Gastrocnemius medialis (tissue), 4 donors: ENCODE measurements at places on chromosomes 12 and 14. TPM values are rescaled to one million over a fixed set of nuclear protein-coding genes. Genes with fewer than 3 reads are reported as not detected.

HNF1A gene
- 0.07 TPM for total RNA-seq

COX8C gene
- not detected for total RNA-seq

KLRC4 gene
- not detected for total RNA-seq

INSM2 gene
- total RNA-seq = not detected

DNA sequence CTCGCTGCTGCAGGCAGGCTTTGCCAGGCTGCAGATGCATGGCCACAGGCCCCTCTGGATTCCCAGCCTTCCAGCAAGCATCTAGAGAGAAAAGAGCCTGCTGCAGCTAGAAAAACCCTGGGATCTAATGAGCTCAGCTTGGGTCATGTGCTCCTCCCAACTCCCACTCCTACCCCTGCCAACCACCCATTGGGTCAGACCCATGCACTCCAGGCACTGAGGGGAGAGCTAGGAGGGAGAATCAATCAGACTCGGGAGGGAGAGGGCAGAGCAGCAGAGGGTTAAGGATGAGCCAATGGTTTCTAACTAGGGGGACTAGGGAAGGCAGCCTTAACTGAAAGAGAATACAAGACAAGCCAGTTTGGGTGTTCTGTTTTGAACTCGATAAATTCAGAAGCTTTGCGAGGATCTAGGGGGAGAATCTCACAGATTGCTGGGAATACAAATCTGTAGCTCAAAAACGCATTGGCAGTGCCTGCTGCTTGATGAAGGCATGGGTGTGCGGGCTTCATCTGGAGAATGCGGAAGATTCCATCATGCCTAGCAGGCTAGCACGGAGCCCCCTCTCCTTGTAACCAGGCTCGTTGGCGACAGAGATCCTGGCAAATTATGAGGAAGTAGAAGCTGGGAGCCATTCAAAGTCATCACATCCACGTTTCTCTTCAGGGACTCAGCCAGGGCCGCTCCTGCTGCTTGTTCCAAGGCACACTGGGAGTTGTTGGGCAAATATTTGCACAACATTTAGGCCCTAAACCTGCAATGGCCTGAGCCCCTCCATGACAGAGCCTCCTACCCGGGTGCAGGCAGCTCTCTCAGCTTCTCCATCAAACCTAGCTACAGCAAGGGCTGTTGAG is 56.4 kb downstream of the VCPKMT start:
- peak overlapping the region; percentile 69 for H3K27ac ChIP-seq
- no peaks in the 10 kb centered on the region for H3K36me3 ChIP-seq
- no peak for DNase-seq
- peaks cover 17% of the 10 kb centered on the region for H3K4me1 ChIP-seq

DNA sequence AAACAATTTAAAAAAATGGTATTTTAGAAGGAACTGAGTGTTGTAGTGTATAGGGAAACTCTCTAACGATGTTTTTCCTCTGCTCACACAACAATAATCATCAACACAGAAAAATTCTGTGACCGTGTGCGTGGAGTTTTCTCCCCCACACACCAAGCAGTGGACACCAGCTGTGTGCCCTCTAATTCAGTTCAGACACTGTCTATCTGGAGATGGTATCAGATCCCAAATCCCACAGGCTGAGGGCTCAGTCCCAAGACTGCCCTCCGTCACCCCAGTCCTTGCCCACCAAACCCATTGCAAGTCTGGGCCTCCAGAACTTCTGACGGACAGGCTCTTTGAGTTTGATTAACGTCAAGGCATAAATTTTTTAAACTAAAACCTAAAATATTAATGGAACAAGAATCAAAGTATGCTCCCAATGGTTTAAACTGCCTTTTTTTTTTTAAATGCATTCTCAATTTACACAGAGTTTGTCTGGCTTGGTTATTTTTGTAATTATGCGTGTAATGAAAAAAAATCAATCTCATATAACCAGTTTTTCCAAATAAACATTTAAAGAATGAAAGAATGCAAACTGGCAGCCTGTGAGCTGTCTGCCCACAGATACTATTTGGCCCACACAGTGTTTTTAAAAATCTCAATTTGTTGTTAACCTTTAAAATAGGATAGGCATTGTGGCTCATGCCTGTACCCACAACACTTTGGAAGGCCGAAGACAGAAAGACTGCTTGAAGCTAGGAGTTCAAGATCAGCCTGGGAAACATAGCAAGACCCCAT is 19.2 kb downstream of the BLTP3B start:
- H3K4me1 ChIP-seq = peaks cover 10% of the 10 kb centered on the region
- no peaks in the 10 kb centered on the region for H3K36me3 ChIP-seq
- H3K27me3 ChIP-seq = no peaks in the 10 kb centered on the region
- no peak overlapping the region for H3K27ac ChIP-seq

- no peak overlapping the region for H3K4me3 ChIP-seq
- H3K4me1 ChIP-seq = peaks cover 18% of the 10 kb centered on the region
- H3K27ac ChIP-seq = peak overlapping the region; percentile 41
- H3K27me3 ChIP-seq = no peaks in the 10 kb centered on the region
- no peak for DNase-seq
- no peaks in the 10 kb centered on the region for H3K36me3 ChIP-seq
Observed at GRCh38 chr12:52059582-52060497, 8.6 kb downstream of the NR4A1 start.

- no peak overlapping the region for H3K27ac ChIP-seq
- H3K36me3 ChIP-seq = no peaks in the 10 kb centered on the region
- no peak overlapping the region for H3K4me3 ChIP-seq
- H3K27me3 ChIP-seq = no peaks in the 10 kb centered on the region
- H3K4me1 ChIP-seq = peaks cover 7% of the 10 kb centered on the region
Observed at GRCh38 chr14:104935955-104936354, 11.3 kb downstream of the PLD4 start.

- H3K27me3 ChIP-seq = no peaks in the 10 kb centered on the region
- no peaks in the 10 kb centered on the region for H3K36me3 ChIP-seq
- H3K4me3 ChIP-seq = no peak overlapping the region
- no peaks in the 10 kb centered on the region for H3K4me1 ChIP-seq
- H3K27ac ChIP-seq = no peak overlapping the region
- no peak for DNase-seq
Observed at GRCh38 chr14:50360851-50361250, 35.8 kb downstream of the CDKL1 start.

GRCh38 chr12:113684908-113685782 is 213.5 kb upstream of the LHX5 start:
- H3K27me3 ChIP-seq = no peaks in the 10 kb centered on the region
- H3K4me3 ChIP-seq = no peak overlapping the region
- no peaks in the 10 kb centered on the region for H3K4me1 ChIP-seq
- H3K36me3 ChIP-seq = no peaks in the 10 kb centered on the region
- no peak for DNase-seq
- H3K27ac ChIP-seq = no peak overlapping the region

DNA sequence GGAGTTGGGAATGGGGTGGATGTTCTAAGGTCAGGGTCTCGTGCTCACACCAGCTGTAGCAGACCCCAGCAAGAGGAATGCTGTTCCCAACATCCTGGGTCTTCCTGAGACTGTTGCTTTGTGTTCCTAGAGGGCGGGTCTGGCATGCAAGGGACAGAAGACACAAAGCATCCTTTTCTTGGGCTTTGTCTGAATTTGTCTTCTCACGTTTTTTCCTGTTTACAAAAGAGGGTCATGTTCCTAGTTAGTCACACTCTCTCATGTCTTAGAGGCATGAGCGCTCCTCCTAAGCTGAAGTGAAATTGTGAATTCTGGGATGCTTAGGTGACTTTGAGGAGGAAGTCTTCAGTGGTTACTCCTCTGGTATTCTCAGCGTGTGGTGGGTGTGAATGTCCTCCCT is 9.6 kb upstream of the TAMALIN start:
- no peaks in the 10 kb centered on the region for H3K4me1 ChIP-seq
- no peak for DNase-seq
- H3K27me3 ChIP-seq = no peaks in the 10 kb centered on the region
- no peak overlapping the region for H3K4me3 ChIP-seq
- H3K27ac ChIP-seq = no peak overlapping the region

- H3K4me3 ChIP-seq = no peak overlapping the region
- DNase-seq = no peak
- no peaks in the 10 kb centered on the region for H3K36me3 ChIP-seq
- no peak overlapping the region for H3K27ac ChIP-seq
Observed at GRCh38 chr14:78479127-78479780, 309.1 kb downstream of the NRXN3 start.

- H3K4me1 ChIP-seq = no peaks in the 10 kb centered on the region
- no peaks in the 10 kb centered on the region for H3K27me3 ChIP-seq
- H3K36me3 ChIP-seq = no peaks in the 10 kb centered on the region
- no peak for DNase-seq
Observed at GRCh38 chr12:8849876-8850275, 27.5 kb downstream of the A2ML1 start.

DNA sequence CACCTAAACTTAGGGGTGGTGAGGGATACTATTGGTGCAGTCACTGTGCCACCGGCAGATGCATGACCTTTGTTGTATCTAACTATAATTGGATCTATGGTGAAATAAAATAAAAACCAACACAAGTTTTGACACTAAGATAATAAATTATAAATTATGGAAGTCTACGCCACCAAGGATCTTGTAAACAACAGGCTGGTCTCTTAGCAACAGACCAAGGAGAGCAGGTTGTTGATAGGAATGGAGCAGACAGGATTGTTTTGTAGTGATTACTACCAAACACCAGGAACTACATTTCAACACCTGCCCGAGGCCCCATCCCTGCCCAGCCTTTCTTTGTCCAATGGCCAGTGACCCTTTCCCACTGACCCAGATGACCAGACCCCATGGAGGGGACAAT is 1178.0 kb downstream of the VRK1 start:
- no peak overlapping the region for H3K4me3 ChIP-seq
- no peak for DNase-seq
- no peaks in the 10 kb centered on the region for H3K36me3 ChIP-seq
- no peak overlapping the region for H3K27ac ChIP-seq
- H3K27me3 ChIP-seq = no peaks in the 10 kb centered on the region

GRCh38 chr12:80862531-80862930 is 75.2 kb downstream of the LIN7A start:
- no peaks in the 10 kb centered on the region for H3K36me3 ChIP-seq
- DNase-seq = no peak
- no peaks in the 10 kb centered on the region for H3K27me3 ChIP-seq
- H3K4me3 ChIP-seq = no peak overlapping the region
- no peak overlapping the region for H3K27ac ChIP-seq

DNA sequence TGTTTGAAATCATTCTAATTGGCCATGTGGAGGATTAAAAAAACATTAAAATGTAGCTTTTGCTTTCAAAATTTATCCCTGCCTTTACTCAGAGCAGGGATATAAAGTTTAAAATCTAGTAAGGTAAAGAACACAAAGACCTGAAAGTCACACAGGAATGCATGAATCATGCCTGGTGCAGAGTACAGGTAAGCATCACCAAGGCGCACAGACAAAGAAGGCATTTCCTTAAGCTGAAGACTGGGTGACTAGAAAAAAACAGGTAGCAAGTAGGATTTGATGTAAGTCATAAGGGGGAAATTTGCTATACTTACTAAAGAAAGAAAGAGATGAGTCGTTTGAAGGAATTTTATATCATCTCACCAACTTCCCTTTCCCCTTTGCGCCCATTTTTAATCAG is 405.6 kb downstream of the GXYLT1 start:
- no peak overlapping the region for H3K27ac ChIP-seq
- H3K27me3 ChIP-seq = no peaks in the 10 kb centered on the region
- no peak overlapping the region for H3K4me3 ChIP-seq
- no peaks in the 10 kb centered on the region for H3K4me1 ChIP-seq
- DNase-seq = no peak

DNA sequence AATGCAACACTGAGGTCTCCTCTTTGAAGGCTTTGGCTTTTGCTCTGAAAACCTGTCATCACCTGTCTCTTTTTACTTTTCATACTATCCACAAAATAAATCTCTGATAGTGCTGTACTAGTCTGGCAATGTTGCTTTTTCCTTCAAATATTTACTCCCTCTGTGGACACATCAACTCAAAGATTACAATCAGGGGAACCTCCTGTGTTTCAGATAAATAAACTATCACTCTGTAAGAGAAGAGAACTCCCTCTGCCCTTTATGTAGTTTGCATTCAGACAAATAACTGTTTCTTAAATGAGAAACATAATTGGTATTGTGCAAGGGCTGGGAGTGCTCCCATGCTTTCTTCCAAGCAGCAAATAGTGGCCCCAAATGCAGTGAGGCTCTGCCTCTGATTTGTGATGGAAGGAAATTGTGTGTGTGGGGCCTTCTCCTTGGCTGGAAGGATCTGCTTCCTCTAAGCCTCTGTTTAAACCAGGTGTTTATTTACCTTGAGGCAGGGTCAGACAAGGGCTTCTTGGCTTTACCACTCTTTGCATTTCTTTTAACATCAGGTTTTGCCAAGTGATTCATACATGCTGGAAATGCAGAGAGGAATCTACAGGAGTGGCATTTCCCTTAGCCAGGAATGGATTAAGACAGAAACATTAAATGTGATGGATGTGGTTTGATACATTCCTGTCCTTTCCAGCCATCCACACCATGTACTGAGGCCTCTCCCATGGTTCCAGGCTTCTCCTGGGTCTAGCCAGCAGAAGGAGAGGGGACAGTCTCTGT is 69.0 kb downstream of the AKAP6 start:
- H3K36me3 ChIP-seq = no peaks in the 10 kb centered on the region
- DNase-seq = no peak
- H3K4me1 ChIP-seq = peaks cover 5% of the 10 kb centered on the region
- no peak overlapping the region for H3K4me3 ChIP-seq
- no peaks in the 10 kb centered on the region for H3K27me3 ChIP-seq
- H3K27ac ChIP-seq = no peak overlapping the region

- H3K4me3 ChIP-seq = no peak overlapping the region
- H3K36me3 ChIP-seq = no peaks in the 10 kb centered on the region
- no peaks in the 10 kb centered on the region for H3K4me1 ChIP-seq
- no peaks in the 10 kb centered on the region for H3K27me3 ChIP-seq
- H3K27ac ChIP-seq = no peak overlapping the region
- no peak for DNase-seq
Observed at GRCh38 chr12:68871396-68871795, 61.6 kb downstream of the CPM start.

GRCh38 chr12:65171870-65172269 is 2.5 kb downstream of the LEMD3 start:
- H3K27me3 ChIP-seq = no peaks in the 10 kb centered on the region
- peak overlapping the region; percentile 81 for H3K4me3 ChIP-seq
- peaks cover 52% of the 10 kb centered on the region for H3K4me1 ChIP-seq

GRCh38 chr12:108514468-108514972 is 557 bp upstream of the FICD start:
- peaks cover 19% of the 10 kb centered on the region for H3K4me1 ChIP-seq
- peaks cover 25% of the 10 kb centered on the region for H3K36me3 ChIP-seq
- H3K27ac ChIP-seq = peak overlapping the region; percentile 27
- DNase-seq = no peak

GRCh38 chr14:34920339-34920738 is 45.2 kb upstream of the BAZ1A start:
- DNase-seq = no peak
- no peaks in the 10 kb centered on the region for H3K27me3 ChIP-seq
- no peak overlapping the region for H3K4me3 ChIP-seq
- H3K27ac ChIP-seq = no peak overlapping the region
- H3K4me1 ChIP-seq = no peaks in the 10 kb centered on the region

GRCh38 chr14:90539496-90539775 is 142.6 kb downstream of the CALM1 start:
- H3K4me3 ChIP-seq = no peak overlapping the region
- no peaks in the 10 kb centered on the region for H3K4me1 ChIP-seq
- no peaks in the 10 kb centered on the region for H3K36me3 ChIP-seq
- H3K27ac ChIP-seq = no peak overlapping the region
- no peaks in the 10 kb centered on the region for H3K27me3 ChIP-seq
- no peak for DNase-seq
